ENCODE measurements at places on chromosomes 2 and 18.

DNA sequence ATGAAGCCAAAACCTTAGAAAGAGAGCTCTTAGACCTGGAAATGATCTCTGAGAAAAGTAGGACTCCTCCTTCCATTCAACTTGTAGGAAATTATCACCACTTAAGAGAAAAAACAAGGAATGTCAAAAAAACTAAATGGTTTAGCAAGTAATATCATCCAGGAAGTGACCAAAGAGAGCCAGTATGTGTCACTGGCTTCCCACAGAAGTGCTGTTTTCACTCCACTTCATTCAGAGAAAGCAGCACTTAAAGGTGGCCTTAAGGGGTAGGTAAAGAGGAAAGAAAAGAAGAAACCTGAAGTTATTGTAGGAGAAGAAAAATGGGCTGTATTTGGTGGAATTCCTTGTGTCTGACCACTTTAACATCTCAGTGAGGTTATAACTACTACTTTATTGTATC lies 414.4 kb upstream of the ETAA1 start:
- no peak for DNase-seq

GRCh38 chr2:105917688-105918087 lies 173.0 kb downstream of the NCK2 start:
- DNase-seq: peak; percentile 20

- DNase-seq: no peak
Observed at GRCh38 chr2:113842919-113843736, 46.8 kb upstream of the ACTR3 start.

DNA sequence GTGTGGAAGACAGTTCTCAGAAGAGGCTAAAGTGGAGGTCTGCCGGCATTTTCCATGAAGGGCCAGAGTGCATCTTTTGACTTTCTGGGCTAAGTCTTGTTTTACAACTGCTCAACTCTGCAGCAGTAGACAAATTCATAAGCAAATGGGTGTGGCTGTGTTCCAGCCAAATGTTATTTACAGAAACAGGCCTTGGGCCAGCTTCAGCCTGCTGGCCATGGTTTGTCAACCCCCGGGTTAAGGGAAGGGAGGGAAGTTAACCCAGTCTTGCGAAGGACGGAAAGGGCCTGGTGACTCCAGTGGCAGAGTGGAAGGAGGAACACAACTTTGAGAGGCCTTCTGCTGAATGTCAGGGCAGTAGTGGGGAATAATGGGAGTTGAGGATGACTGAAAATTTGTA lies 34.3 kb upstream of the NCKAP5 start:
- DNase-seq: no peak

- DNase-seq: no peak
Observed at GRCh38 chr18:2758309-2758708, 88.5 kb upstream of the EMILIN2 start.

GRCh38 chr18:7617738-7618422 lies 50.8 kb downstream of the PTPRM start:
- DNase-seq: no peak

DNA sequence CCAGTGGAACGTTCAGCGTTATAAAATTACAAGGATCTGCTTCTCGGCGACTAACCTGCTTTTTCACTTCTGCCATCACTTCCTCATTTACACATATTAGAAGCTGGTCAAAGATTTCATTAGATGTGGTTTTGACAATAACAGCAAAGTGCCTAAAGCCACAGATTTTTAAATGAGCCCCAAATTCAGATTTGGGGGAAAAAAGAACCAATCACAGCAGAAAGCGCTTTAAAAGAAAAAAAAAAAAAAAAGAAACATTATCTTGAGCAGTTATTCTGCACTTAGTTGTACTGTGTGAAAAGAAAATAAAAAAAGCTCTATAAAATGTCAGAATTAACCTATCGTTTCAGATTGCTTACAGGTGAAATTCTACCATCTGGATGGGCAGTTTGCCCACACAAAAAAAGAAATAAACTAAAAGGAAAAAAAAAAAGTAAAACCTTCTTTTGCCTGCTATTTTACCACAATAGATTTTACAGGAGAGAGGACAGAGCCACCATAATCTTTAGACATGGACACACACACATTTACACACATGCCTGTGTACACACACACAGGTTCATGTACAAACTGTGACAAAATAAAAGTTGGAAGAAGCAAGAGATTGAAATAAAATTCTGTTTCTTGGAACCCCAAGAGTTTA lies 167.2 kb downstream of the TCF4 start:
- no peak for DNase-seq

- no peak for DNase-seq
Observed at GRCh38 chr18:48771641-48772375, 179.0 kb downstream of the SMAD7 start.

DNA sequence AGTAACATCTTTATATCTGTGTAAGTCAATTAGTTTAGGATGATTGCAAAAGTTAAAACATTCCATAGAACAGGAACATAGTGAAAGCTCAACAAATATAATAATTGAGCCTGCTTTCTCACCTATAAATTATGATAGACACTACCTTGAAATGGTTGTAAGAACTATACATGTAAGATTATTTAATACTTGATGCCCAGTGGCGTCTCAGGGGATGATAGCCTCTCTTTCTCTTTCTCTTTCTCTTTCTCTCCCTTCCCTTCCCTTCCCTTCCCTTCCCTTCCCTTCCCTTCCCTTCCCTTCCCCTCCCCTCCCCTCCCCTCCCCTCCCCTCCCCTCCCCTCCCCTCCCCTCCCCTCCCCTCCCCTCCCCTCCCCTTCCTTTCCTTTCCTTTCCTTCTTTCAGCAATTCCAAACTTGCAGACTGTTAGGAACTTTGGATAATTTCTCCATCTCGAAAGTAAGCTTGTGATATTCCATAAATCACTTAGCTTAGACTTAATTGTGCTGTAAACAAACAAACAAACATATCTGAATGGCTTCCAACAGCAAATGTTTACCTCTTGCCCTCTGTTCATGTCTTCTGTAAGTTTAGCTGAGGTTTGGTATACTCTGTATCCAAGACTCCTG lies 1102.7 kb downstream of the TSN start:
- no peak for DNase-seq

- no peak for DNase-seq
Observed at GRCh38 chr18:50161597-50162205, 33.2 kb downstream of the MYO5B start.

DNA sequence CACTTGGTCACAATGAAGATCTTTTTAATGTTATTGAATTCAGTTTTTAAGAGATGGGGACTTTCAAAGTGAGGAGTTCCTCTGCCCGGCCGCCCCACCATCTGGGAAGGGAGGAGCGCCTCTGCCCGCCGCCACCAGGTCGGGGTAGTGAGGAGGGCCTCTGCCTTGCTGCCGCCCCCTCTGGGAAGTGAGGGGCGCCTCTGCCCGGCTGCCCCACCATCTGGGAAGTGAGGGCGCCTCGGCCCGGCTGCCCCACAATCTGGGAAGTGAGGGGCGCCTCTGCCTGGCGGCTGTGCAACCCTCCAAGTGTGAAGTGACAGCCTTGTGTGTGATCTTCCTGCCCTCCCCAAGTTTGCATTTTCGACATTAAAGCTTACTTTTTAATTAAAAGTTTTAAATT lies 899.3 kb downstream of the TRIB2 start:
- no peak for DNase-seq

DNA sequence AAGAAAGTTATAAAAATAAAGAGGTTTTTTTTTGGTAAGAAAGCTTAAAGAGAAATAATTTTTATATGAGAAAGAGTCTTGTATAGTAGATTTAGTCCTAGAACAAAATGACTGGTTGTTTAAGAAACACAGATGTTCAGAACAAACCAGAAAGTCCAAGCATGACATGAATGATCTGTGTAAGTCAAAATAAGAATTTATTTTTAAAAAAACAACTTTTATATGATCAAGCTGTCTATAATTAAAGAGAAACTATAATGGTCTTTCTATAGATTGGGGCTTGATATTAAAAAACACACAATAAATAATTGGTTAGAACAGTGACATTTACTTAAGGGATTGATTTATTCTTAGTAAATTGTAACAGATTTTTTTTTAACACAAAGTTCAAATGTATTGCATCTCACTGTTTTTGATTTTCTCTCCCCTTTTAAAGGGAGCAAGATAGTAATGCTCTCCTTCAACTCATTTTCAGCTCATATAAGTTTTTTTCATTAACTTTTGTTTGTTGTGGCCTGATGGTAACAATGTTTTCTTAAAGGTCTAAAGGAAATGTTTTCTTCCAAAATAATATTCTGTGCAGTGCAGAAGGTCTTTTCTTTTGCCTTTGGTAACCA lies 1256.8 kb downstream of the LRP1B start:
- no peak for DNase-seq

GRCh38 chr2:128435576-128436478 lies 117.2 kb upstream of the HS6ST1 start:
- no peak for DNase-seq

GRCh38 chr2:65974067-65974723 lies 460.7 kb upstream of the MEIS1 start:
- no peak for DNase-seq

DNA sequence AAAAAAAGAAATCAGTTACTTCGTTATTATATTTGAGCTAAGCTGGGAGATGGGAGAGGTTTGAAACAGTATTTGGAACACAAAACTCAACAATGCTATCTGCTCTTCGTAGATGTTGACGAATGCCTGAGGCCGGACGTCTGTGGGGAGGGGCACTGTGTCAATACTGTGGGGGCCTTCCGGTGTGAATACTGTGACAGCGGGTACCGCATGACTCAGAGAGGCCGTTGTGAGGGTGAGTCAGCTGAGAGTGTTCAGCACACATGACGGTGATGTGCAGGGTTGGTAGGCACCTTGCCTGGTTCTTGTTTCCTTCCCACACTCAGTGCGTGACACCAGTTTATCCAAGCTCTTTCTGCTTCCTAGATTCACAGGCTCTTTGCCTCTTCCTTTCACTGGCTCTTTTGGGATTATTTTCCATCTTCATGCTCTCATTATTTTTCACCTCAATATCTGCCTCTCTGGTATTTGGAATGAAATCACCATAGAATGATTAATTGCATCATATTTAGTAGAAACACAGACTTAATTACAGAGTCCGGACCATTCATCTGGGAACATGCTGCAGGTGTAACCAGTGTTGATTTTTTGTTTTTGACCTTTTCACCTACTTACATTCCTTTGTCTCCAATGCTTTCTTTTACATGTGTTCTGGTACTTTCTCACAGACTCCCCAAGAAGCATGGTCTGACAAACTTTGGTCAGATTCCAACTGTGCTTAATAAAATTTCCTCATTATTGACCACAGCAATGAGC lies 200.6 kb upstream of the RASGRP3 start:
- DNase-seq: peak; percentile 8

GRCh38 chr2:95023222-95023597 lies 2.3 kb upstream of the MAL start:
- DNase-seq: no peak

DNA sequence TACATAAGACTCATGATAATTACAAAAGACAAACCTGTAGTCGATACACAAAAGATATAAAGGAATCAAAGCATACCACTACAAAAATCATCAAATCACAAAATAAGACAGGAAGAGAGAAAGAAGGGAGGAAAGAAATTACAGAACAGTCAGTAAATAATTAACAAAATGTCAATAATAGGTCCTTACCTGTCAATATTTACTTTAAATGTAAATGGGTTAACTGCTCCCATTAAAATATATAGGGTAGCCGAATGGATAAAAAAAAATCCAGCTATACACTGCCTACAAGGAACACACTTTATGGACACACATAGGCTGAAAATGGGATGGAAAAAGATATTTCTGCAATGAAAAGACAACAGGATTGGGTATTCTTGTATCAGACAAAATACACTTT lies 163.7 kb downstream of the PIEZO2 start:
- no peak for DNase-seq

- DNase-seq: no peak
Observed at GRCh38 chr2:236658974-236659757, 89.5 kb downstream of the ACKR3 start.

GRCh38 chr2:234814374-234814773 lies 137.4 kb upstream of the SH3BP4 start:
- no peak for DNase-seq

DNA sequence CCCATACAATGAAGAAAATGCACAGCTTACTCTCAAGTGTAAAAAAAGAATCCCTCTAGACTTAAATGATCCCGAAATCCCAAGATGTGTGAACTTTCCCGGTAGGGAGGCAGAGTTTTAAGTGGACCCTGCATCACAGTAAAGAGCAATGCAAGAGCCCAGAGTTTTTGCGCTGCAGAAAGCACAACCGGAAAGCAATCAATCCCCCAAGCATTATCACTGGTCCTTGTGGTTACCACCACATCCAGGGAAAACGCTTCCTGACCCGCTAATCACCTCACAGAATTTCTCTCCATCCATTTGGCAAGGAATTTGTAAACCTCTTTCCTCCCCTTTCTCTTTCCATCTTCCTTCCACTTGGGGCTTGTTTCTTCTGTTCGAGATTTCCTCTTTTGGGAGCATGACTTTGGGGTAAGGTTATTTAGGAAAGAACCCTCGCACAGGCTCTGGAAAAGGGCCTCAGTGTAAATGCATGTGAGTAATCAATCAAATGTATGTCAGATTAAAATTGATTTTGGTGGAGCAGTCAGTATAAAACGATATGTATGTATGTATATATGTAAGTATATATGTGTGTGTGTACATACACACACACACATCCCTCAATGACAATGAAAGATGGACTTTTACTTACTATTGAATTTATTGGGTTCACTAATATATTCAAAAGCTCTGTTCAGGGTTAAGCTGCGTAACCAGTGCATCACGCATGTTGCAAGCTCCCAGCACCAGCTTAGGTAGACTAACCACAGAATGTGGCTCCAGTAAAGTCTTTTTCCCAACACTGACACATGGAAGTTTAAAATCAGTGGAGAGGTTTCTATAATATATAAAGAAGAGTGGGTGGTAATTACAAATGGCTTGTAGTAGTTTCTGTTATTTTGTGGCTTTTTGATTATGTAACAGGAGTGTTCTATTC lies 1.6 kb downstream of the PLCL1 start:
- DNase-seq: no peak

- DNase-seq: no peak
Observed at GRCh38 chr2:31239593-31240177, 5.7 kb downstream of the EHD3 start.

DNA sequence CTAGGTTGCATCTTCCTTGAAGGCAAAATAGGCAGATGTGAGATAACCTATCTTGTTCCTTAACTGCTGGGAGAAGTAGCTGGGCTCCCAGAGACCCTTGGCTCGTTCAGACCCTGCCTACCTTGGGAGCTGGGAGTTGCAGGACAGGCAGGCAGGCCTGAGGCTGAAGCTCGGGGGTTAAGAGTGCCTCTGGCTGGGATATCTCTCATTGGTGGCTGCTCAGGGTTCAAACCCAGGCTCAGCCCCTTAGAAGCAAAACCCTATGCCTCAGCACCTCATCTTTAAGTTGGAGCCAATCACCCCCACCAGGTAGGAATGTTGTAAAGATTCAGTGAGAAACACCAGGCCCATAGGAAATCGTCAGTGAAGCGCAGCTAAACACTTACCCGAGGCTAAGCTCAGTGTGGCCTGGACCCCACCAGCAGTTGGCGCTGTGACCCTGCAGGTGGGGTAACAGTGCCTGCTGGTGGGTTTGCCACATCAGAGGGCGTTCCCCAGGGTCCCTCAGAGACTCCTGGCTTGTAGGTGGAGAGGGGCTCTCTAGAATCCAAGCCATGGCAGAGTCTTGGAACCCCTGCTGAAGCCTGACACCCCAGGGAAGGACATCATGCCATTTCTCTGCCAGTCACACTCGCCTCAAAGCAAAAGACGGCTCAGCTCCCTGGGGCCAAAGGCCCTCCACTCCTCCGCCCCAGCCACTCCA lies 54.6 kb upstream of the GPR17 start:
- peak; percentile 83 for DNase-seq

Measured in suppressor macrophage (primary cell).